ENCODE measurements at places on chromosomes 4 and X. TPM values are rescaled to one million over a fixed set of nuclear protein-coding genes. Genes with fewer than 3 reads are reported as not detected.

Gene FMR1NB
- not detected for total RNA-seq

- DNase-seq = no peak
These were observed 2.9 kb downstream of the ARAF start for GRCh38 chrX:47563801-47564315.

GRCh38 chr4:73867783-73868182 is 1.4 kb upstream of the CXCL1 start:
- no peak for DNase-seq

DNA sequence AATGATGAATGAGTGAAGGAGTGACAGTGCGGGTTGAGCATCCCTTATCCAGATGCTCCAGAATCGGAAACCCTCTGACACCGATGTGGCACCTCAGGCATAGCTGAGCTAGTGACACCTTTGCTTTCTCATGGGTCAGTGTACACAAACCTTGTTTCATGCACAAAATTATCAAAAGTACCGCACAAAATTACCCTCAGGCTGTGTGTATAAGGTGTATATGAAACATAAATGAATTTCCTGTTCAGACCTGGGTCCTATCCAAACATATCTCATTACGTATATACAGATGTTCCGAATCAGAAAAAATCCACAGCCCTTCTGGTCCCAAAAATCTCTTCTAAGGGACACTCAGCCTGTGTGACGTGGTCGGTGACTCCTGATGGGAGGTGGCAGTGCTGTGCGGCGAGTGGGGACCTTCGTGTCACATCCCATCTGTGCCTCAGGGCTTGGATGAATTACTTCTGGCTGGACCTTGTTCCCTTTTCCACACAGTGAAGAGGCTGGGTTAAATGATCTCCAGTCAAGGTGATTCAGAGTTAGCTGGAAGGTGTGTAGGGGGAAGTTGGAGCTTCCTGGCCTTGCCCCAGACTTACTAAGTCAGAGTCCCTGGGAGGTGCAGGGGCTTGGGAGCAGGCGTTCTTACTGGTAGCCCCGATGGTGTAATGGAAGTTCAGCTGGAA is 18.8 kb downstream of the RGS12 start:
- DNase-seq = no peak

DNA sequence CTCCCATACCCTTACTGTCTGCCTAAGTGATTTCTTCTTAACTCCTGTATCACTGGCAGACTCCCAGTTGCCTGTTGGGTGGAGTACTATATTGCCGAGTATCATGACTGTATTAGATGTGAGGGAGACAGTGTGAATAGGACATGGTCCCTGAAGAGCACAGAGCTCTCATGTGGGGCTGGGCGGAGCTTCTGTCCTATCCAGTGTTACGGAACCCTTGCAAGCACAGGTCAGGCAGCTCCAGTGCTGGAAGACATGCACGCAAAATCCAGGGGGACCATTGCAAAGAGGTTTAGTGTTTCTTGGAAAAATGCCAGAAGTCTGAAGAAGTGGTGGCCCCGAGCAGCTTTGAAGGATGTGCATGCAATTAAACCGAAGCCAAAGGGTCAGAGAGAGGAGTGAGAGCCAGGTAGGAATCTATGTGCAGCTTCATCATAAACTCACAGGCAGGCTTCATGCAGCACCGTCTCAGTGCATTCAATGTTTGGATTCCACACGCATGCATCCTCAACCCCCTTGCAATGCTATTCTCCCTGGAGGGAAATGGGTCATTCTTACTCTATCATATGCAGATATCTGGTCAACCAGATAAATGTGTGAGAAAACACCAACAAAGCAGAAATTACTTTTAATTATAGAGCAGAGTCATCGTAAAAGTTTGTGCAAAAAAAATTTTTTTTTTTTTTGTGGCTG is 49.7 kb upstream of the DHRSX start:
- no peak for DNase-seq

DNA sequence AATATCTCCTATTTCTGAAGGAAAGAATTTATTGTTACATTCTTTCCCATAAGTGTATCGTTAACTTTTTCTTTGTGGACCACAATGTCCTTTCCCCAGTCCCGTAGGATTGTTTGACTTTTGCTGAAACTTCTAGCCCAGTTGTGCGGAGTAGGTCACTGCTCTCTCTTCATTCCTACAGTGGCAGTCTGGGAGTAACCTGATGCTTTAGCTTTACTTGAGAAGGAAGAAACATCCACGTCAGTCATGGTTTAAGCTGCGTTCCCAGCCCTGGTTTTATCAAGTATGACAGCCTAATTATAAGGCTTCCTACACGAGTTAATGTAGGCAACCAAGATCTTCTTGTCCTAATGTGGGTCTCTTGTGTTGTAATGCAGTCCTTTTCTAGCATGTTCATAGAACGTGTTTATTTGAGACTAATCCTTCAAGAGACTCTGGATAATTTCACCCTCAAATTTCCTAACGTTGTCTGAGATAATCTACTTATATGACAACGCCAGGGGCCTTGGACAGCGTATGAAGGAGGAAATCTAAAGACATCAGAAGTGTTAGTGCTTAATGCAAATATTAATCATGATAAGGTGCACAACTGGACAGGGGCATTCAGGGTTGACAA is 40.8 kb upstream of the GRPR start:
- DNase-seq = no peak

Data from G401 (cell line).